ENCODE measurements at places on chromosomes 7 and 10. TPM values are rescaled to one million over a fixed set of nuclear protein-coding genes. Genes with fewer than 3 reads are reported as not detected.

The PAX4 gene
- not detected for total RNA-seq

The MAPK8 gene
- 59.6 TPM for total RNA-seq

The SRGN gene
- total RNA-seq: 90.0 TPM

The EGFR gene
- 72.3 TPM for total RNA-seq

The HTR7 gene
- 0.42 TPM for total RNA-seq

The TMEM225B gene
- 1.8 TPM for total RNA-seq

The MUC3A gene
- total RNA-seq: not detected

The RARRES2 gene
- total RNA-seq: 172 TPM

The GALNT11 gene
- total RNA-seq: 28.3 TPM

The CCDC146 gene
- 17.6 TPM for total RNA-seq

The STAG3 gene
- total RNA-seq: 7.1 TPM

The HOXA4 gene
- 4.8 TPM for total RNA-seq

The CHN2 gene
- total RNA-seq: 3.9 TPM

The CTBP2 gene
- total RNA-seq: 70.8 TPM

The PTN gene
- 7.2 TPM for total RNA-seq

The SPDYE16 gene
- not detected for total RNA-seq

The SPDYE2 gene
- total RNA-seq: not detected

The INSYN2A gene
- total RNA-seq: not detected

The PNLIP gene
- total RNA-seq: 1.1 TPM

The TAS2R41 gene
- not detected for total RNA-seq

The CALHM2 gene
- 62.2 TPM for total RNA-seq

The SEPHS1 gene
- 28.4 TPM for total RNA-seq

The NPM3 gene
- total RNA-seq: 36.4 TPM

The ATOH7 gene
- not detected for total RNA-seq

The PON3 gene
- total RNA-seq: 3.6 TPM

The SEC61G gene
- 61.4 TPM for total RNA-seq

The COL1A2 gene
- total RNA-seq: 362 TPM

The PRF1 gene
- total RNA-seq: 4.7 TPM

The TUBB8 gene
- not detected for total RNA-seq

The CLIP2 gene
- total RNA-seq: 42.0 TPM

The CRYGN gene
- 0.59 TPM for total RNA-seq

The KLF14 gene
- not detected for total RNA-seq

The CCL26 gene
- not detected for total RNA-seq

The ZNF503 gene
- total RNA-seq: 15.9 TPM

The MYL10 gene
- total RNA-seq: not detected

The CACNA2D1 gene
- total RNA-seq: 22.0 TPM

The LIPJ gene
- under 0.01 TPM for total RNA-seq

The PON1 gene
- total RNA-seq: not detected

The POLR2J2 gene
- 2.3 TPM for total RNA-seq

The CFAP69 gene
- total RNA-seq: 51.1 TPM

The PLXDC2 gene
- 79.2 TPM for total RNA-seq

The HYAL4 gene
- not detected for total RNA-seq

The ZNF804B gene
- 0.21 TPM for total RNA-seq

Measured in tibial nerve (tissue), 4 donors.